ENCODE measurements at places on chromosomes 4 and X.
A peak's percentile ranks its signal among the peaks of the same experiment; 100 is the strongest.

DNA sequence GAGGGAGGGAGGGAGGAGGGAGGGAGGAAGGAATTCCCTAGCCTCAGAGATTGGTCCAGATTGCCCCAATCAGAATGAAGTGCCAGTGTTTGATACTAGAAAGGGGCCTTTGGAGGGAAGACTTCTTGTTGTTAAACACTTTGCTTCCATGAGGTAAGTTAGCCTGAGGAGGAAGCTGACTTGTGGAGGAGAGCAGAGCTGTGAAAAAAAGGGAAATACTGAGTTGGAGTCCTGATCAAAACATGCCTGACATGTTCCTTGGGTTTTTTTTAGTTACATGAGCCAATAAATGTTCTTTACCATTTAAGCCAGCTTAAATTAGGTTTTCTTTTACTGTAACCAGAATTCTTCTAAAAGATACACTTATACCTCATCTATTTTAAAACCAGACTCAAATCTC lies 57.6 kb downstream of the GSX2 start:
- peak; percentile 7 for DNase-seq

- no peak for DNase-seq
Observed at GRCh38 chrX:135330706-135331105, 21.4 kb downstream of the ETDC start.

DNA sequence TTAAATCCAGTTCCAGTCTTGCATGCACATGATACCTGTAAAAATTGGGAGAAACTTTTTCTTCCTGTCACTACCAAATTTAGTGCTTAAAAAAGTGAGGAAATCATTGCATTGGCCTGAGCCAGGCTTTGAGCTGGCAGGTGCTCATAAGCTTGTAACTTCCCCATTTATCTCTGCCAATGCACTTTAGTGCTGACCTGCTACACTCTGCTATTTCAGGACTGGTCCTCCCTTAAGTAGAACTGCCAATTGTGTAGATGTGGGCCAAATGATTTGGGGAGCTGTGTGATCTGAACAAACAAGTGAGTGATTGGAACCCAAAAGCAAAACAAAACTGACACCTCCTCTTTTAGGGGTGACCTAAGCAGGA lies 51.8 kb downstream of the ZNF827 start:
- peak; percentile 61 for DNase-seq

DNA sequence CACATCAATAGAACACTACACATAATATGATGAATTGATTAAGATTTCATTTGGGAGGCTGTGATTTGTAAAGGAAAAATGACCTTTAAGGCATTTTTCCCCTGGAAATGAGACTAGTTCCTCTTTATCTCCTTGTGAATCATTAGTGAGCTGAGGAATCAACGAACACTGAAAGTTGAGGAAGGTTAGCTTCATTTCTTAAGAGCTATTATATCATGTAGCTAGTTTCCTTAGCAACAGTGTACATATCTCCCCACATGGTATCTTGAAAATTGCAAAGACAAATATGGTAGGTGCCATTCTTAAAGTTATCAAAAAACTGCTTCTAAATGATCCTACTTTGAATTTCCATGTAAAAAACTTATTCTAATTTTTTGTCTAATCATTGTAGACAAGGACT lies 127.5 kb upstream of the NRK start:
- no peak for DNase-seq

DNA sequence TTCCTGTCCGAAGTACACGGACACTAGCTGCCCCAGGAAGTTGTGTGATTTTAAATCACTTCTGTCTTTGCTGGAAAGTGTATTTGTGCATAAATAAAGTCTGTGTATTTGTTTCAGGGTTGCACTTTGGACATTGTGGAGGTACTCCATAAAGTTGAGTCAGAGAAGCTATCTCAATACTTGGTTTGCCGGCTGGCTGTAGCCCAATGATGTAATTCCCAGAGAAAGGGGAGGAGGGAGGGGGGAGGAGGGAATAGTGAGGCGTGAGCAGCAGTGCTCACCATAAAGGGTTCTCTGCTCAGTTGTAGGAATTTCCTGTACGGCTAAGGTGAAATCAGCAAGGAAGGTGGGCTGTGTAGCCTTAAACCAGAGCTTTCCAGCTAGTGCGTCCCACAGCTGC lies 7.5 kb downstream of the APEX2 start:
- DNase-seq: no peak

DNA sequence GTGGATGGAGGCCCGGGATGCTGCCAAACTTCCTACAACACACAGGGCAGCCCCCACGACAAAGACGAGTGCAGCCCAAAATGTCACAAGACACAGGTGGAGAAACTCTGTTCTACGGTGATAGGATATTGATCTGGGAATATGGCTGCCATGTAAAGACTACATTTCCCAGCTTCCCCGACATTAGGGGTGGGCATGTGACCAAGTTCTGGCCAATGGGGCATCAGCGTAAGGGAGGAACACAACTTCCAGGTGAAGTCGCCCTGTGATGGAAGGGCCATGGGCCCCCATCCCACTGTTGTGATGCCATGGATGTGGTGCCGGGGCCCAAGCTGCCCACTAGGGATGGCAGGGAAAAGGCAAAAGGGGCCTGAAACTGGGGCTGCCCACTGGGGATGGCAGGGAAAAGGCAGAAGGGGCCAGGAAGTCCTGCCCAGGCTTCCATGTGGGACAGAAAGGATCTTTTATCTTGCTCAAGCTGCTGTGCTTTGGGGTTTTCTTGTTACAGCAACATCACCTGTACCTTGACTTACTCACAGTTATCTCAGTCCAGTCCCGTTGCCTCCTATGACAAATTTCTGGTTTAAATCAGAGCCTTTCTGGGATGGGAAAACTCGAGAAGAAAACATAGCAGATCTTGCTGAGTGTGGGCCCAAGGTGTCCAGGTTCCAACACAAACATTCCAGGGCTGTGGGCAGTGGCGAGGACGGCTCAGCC lies 9.7 kb upstream of the ADRA2C start:
- no peak for DNase-seq

DNA sequence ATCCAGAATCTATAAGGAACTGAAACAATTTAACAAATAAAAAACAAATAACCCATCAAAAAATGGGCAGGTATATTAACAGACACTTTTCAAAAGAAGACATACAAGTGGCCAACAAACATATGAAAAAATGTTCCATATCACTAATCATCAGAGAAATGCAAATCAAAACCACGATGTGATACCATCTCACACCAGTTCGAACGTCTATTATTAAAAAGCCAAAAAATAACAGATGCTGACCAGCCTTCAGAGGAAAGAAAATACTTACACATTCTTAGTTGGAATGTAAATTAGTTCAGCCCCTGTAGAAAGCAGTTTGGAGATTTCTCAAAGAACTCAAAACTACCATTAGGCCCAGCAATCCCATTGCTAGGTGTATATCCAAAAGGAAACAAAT lies 687.9 kb upstream of the AADAT start:
- no peak for DNase-seq

DNA sequence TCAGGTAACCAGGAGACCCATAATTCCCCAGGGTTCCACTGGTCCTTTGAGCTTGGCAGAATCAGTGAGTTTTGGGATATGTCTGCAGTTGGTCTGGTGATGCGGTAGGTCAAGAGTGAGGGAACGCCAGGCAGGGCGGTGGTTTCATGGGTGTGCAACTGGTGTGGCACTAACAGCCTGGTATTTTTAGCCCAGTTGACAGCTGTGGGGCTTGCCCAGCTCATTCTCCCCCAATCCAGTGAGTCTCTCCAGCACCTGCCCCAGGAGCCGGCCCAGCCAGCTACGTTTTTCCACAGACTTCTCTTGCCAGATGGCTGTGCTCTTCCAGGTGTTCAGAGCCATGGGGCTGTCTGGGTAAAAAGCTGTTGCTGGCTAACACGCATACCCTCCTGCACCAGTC lies 1019.9 kb downstream of the CCSER1 start:
- no peak for DNase-seq

GRCh38 chrX:131646106-131646505 lies 102.2 kb downstream of the OR13H1 start:
- DNase-seq: no peak

GRCh38 chr4:73127839-73128453 lies 58.4 kb upstream of the COX18 start:
- peak; percentile 57 for DNase-seq

- no peak for DNase-seq
Observed at GRCh38 chr4:113049421-113050370, at the start of gene ANK2. Gene ANK2, plus strand, starts transcription at chr4:113049653. Its CDS starts 76 bp downstream, at chr4:113049729.

DNA sequence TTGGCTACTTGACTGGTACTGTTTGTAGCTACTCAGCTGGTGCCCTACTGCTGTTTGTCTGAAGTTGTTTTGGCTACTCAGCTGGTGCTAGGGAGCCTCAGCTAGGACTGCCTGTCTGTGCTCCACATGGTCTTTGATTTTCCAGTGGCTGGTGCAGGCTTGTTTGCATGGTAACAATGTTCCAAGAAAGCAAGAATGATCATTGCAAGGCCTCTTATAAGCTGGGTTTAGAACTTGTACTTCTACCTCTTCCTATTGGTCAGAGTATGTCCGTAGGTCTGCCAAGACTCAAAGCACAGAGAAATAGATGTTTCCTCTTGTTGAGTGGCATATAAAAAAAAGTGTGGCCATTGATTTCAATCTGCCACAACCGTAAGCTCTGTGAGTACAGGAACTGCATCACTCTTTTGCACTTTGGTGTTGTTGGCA lies 17.6 kb downstream of the NFKB1 start:
- DNase-seq: peak; percentile 71

DNA sequence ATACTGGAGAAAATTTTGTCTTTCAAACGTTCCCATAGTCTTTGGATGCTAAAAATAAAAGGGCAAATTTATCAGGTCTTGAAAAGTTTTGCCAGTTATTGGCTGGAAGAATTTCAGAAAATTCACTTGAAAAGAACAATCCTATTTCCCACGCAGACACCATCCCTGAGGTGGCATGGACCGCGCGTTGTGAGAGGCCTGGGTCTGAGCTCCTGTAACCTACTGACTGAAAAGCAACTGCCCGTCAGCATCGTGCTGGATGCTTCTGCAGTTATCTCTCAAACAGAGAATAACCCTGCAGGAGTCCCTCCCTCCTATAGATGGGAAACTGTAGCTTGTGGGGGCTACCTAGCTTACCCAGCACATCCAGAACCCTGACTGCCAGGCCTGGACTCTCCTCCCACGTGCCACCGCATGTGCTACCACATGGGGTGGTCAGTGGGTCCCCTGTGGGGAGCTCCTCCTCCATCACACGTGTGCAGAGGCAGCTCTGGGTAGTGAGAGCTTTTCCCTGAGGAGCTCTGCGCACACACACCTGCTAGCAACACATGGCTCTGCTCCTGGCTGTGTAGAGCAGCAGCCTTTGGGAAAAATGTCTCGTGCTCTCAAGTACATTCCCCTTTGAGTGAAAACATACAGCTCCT lies 36.1 kb downstream of the NSG1 start:
- no peak for DNase-seq

DNA sequence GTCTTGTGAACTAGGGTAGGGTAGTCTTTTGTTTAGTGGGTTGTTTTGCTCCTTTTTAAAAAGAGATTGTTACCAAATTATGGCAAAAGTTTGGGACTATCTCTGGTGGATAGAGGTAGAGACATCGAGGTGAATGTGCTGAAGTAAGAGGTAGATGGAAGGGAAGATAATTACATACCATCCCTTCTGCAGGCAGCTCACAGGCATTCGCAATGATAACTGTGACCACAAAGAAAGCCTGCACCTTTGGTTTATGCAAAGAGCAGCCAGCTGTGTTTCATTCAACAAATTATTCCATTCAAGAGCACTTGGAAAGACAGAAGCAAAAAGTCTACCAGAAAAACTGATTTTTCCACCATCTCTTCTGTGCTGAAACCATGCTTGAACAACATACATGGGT lies 155.6 kb downstream of the GATB start:
- no peak for DNase-seq
